ENCODE measurements at places on chromosomes 7 and 10.

DNA sequence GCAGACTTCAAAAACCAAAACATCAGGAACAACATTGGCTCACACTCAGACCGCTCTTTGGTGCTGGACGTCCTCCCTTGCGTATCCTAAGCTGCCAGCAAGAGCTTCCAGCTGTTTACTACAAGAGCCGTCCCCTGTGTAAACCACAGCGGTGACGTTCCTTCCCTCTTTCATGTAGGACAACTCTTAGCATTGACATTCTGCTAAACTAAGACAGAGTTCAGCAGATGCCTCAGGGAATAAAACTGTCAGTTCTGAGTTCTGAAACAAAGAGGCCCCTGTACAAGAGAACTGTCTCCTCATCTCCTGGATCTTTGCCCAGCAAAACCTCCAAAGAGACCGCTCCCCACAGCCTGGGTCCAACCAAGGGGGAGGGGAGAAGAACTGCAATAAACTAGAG, 57.8 kb upstream of the OPALIN start:
- DNase-seq = no peak

DNA sequence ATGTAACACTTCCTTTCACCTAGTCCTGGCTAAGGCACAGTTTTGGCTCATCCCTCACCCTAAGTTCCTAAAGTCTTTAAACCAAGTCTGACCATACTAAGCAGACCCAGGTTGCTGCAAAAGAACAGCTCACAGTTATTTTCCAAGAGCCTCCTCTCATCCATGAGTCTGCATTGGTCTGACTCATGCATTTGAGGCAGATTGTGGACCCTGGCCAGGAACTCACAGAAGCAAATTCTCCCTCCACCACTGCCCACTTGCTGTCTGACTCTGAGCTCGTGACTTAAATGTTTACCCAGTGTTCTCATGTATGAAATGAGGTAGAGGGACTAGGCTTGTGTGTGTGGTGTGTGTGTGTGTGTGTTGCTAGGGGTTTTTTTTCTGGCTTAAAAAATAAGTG, 1272.8 kb downstream of the TYW1 start:
- no peak for DNase-seq

DNA sequence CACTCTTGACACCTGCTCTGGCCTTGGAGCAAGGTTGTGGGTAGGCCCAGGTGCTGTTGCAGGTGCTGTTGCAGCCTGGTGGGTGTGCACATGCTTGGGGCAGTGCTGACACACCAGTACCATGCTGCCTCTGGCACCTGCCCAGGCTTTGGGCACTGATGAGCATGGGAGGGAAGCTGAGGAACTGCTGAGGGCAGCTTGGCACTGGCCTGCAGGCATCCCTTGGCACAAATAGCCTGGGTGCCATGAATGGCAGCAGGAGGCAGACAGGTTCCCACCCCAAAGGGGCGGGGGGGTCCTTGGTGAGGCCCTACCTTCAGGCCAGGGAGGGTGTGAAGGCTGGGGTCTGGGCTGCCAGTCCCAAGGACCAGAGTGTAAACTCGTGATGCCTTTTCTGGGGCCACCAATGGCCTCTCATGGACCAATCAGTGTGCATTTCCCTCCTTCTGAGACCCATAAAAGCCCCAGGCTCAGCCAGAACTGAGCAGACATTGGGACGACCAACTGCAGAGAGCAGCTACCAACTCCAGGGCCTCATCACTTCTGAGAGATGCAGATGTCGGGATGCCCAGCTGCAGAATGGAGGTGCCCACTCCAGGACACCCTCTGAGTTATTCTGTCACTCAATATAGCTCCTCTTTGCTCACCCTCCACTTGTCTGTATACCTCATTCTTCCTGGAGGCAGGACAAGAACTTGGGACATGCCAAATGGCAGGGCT, 547.4 kb downstream of the ZWINT start:
- DNase-seq = no peak

GRCh38 chr10:6114805-6115341, 26.0 kb downstream of the RBM17 start:
- no peak for DNase-seq

GRCh38 chr10:44206127-44206818, 178.6 kb downstream of the CXCL12 start:
- DNase-seq = no peak

GRCh38 chr7:108282427-108282996, 152.4 kb upstream of the LAMB4 start:
- no peak for DNase-seq

DNA sequence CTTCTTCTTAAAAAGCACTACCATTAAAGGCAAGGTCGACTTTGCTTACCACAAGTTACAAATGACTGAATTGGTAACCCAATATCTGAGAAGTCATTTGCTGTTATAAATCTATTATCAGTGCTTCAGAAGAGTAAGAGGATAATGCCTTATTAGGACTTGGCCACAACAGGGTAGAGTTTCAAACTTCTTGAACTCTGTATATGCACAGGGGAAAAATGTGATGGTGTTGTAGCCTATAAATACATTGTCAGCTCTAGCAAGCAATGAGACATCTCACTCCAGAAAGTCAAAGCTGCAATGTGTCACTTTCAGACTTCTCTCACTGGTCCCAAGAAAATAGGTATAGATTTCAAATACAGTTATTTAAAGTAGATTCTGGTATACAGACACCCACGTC, 9.3 kb downstream of the TFEC start:
- DNase-seq = no peak

- no peak for DNase-seq
Observed at GRCh38 chr10:6721964-6722615, 142.0 kb upstream of the PRKCQ start.

DNA sequence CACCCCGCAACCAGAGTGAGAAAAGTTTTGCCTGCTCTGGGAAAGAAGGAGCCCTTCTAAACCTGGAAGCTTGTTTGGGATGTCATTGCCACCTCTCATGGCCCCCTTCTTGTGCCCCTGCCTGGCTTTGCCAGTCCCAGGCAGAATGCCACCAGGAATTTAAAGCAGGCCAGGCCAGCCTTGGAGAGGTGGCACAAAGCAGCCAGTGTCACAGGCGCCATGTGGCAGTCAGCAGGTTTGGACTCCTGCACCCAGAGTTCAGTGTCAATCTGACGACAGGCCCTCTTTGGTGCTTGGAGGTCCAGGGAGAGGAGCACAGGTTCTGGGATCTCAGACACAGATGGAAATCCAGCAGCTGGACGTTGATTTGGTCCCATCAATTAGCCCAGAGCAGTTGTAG, 12.7 kb downstream of the HK1 start:
- DNase-seq = no peak

DNA sequence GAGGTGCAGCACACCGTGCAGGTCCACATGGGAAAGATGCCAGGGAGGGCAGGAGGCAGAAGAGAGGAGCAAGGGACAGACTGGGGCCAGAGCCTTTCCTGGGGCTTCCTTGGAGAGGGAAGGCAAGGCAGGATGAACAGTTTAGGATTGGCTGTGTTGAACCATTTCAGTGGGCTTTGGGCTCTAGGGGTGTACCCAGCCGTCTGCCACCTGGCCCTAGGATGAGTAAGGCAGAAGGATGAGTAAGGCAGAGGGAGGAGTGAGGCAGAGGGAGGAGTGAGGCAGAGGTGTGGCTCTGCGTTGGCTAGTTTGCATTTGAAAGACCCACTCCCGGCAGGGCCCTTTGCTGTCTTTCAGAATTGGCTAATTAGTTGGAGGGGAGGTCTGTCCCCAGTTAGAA, 31.5 kb upstream of the PRF1 start:
- DNase-seq = no peak

DNA sequence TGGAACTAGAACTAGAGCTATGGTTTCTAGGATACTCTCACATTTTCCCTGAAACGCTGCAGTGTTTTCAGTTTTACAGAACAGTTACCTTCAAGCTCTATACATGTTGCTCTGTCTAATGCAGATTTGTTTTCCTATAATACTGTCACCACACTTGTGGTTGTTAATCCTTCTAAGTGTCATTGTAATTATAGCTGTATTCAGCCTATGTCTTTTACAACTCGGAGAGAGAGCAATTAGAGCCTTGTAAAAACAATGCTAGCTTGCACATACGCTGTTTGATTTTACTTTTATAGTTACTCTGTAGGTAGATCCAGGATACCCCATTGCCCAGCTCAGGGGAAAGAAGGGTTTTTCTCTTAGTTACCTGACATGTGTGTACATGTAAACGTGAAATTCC, 55.1 kb downstream of the ATOH7 start:
- DNase-seq = no peak

GRCh38 chr7:96719164-96719563, 9.5 kb upstream of the SEM1 start:
- DNase-seq = no peak

DNA sequence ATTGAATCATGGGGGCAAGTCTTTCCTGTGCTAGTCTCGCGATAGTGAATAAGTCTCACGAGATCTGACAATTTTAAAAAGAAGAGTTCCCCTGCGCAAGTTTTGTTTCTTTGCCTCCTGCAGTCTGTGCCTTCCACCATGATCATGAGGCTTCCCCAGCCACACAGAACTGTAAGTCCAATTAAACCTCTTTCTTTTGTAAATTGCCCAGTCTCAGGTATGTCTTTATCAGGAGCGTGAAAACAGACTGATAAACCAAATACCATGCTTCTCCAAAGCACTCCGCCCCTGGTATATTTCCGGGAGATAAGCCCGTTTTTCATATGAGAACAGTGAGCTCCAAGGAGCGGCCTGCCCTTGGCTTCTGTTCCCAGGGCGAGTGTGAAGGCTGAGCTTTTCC, 118.9 kb downstream of the EVX1 start:
- no peak for DNase-seq

- no peak for DNase-seq
Observed at GRCh38 chr10:121516093-121516865, 82.0 kb downstream of the FGFR2 start.

DNA sequence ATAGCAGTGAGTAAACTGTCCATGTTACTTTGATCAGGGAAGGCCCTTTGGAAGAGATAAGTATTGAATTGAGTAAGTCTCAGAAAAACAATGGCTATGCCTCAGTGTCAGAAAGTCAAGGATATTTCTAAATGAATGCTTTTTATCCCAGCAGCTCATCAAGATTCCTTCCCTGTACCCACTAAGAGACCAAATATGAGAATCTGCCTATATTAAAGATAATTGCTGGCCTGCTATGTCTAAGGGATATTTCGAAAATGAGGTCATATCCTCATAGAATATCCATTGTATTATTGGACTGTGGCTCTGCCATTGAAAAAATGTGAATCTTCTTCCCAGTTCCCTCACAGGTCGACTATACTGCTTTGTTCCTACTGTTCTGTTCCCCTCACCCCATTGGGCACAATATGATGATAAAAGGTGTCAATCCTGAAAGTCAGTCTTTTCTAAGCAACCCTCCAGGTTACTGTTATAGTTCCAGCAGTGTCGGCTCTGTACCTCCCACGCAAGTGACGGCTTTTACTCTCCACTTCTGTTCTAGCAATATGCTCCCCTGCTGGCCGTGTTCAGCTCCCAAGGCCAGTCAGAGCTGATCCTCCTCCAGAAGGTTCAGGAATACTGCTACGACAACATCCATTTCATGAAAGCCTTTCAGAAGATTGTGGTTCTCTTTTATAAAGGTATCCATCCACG, 51.7 kb downstream of the BZW2 start:
- DNase-seq = no peak

DNA sequence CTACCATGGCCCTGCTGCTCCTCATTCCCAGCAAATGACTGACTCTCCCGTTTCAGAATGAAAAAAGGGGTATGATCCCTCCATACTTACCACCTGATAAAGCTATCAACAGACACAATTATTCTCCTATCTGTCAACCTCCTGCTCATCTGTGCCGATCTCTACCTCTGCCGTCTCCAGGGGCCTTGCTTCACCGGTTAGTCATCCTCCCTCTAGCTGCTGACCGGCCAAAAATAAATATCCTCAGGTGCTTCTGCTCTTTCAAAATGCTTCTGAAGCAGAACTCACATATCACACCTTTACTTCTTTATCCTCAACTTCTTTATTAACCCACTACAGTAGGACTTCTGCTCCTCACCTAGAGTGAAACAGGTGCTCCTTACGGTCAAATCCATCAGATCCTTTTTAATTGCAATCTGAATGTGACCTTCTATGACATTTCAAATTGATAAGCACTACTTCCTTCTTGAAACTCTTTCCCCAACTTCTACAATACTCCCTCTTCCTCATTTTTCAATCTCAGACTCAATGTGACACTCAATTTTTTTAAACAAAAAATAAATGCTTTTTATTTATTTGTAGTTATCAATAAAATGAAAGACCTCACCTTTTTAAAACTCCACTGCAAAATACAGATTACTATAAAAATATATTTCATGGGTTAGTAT, 63.2 kb downstream of the LMBR1 start:
- DNase-seq = no peak

GRCh38 chr10:49484486-49485235, 54.3 kb downstream of the ERCC6 start:
- DNase-seq = no peak

DNA sequence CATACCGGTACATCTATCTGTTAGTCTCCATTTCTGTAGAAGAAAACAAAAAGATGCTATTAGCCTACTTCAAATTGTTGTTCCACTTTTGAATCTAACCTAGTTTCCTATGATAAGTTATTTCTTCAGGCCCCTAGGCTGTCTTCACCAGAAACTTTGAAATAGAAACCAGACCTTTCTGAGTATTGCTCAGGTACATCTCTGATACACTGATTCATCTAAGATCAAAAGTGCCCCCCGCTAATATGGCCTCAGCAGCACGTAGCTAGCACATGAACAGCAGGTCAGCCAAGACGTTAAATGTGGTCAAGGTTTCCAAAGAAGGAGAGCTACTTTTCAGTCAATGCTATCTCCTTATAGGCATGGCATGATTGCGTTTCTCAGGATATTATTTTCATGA, 23.6 kb downstream of the CTAGE6 start:
- no peak for DNase-seq

All from activated naive CD8-positive, alpha-beta T cell treated with anti-CD3 and anti-CD28 coated beads, Interleukin-2, amount 50 U/mL, for 24 hours (primary cell).